ENCODE measurements at places on chromosomes 5 and 9.
A peak's percentile ranks its signal among the peaks of the same experiment; 100 is the strongest.

GRCh38 chr5:150497274-150497988 lies 10.5 kb upstream of the NDST1 start:
- no peak for DNase-seq

- DNase-seq: no peak
Measured at GRCh38 chr5:133319905-133320520, 268.2 kb downstream of the HSPA4 start.

- no peak for DNase-seq
Measured at GRCh38 chr9:133032171-133032570, 1.4 kb downstream of the GTF3C5 start.

- no peak for DNase-seq
Measured at GRCh38 chr9:32558408-32558934, 6.1 kb upstream of the TOPORS start.

DNA sequence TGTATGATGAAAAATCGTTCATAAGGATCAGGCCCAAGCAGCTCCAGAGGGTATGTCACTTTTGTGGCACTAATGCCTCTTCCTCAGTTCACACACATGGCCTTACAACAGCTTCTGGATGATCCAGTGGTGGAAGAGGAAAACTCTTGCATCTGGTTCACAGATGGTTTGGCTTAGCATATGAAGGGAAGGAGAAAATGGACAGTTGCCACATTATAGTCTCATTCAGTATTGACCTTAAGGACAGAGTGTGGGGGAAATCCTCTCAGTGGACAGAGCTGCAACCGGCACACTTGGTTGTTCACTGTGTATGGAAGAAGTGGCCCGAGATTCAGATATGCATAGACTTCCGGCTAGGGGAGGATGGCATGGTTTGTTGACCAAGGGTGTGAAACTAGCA lies 22.8 kb downstream of the C9orf57 start:
- DNase-seq: no peak

- no peak for DNase-seq
Measured at GRCh38 chr9:114973216-114973615, 42.8 kb upstream of the TNFSF8 start.

DNA sequence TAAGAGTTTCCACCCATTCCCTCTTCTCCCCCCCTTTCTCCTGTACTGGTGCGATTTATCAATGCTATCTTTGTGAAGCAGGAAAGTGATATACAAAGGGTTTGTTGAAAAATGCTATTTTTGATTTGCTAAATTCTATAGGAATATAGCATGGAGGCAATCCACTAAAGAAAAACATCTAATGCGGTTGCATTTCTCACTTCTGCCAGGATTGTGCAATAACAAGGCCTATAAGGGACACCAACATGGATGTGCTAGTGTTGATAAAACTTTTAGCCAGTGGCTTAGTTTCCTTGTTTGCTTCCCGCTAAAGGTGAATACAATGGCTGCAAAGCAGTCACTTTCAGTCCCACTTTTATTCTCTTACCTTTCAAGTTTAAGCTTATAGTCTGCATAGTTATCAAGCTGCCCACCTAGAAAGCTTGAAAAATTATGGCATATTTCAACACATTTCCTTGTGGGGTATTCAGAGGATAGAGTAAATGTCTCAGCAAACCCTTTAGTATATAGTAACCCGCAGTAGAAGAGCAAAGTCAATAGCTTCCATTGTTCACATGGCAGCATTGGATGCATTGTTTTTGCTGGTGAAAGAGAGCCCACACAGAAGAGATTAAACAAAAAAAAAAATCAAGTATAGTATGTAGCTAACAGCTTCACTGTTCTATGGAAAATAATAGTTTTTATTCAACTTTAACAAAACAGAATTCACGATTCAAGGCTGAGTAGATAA lies 674.6 kb upstream of the SEMA6A start:
- no peak for DNase-seq

GRCh38 chr9:72977670-72978069 lies 24.8 kb upstream of the ALDH1A1 start:
- no peak for DNase-seq

- no peak for DNase-seq
Measured at GRCh38 chr5:171478946-171479775, 59.7 kb downstream of the FGF18 start.

DNA sequence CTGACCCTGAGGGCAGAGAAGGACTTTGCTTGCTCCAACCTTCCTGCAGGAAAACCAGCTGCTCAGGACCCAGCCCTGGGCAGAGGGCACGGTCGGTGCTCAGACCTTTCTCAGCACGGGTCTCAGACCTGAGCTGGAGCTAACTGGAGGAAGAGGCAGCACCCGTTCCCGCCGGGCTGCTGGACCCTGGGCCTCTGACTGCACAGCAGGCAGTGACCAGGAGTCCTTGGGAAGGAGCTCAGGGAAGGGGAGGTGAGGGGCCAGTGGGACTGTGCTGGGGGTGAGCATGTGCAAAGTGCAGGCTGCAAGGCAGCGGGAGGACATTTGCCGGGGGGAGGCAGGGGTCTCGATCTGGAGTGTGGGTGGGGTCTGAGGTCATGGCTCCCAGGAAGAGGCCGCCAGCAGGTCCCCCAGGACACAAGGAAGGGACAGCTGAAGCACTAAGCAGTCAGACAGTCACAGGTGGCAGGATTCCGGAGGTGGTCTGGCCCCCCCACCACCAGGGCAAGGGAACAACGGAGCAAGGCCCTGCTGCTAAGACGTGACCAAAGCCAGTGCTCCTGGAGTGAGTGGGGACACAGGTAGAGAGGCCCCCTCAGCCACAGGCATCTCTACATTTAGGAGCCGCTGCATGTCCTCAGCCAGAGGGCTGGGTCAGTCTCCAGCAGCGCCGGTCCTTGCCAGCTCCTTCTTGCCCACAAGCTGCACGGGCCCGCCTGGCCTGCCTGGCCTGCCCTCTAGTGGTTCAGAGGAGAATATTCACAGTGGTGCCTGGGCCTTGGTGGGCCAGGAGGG lies 4.8 kb upstream of the DPM2 start:
- peak; percentile 29 for DNase-seq

DNA sequence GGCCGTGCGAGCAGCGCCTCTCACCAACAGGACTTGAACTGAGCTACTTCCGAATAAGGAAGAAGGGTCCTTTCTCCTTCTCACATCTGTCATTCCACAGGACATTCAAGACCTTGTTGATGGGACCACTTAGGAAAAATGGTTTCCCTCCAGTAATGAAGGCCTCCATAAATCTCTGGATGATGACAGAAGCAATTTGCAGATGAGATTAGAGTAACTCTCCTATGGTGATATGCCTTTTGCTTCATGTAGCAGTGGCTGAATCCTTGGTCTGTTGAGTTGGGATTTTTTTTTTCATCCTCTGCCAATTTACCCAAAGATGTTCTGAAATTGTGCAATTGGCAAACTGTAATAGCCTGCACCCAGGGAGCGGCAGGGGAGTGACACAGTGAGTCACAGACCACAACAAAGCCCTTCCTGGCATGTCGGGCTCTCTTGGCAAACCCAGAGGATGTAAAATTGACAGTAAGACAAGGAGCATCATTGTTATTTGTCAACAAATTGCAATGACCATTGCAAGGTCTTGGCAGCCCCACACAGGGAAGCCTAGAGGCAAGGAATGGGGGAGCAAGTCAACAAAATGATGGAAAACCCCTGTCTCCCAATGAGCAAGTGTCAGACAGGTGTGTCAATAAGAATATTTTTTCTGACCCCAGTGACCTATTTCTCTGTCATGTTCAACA lies 275.9 kb downstream of the ACTL7B start:
- no peak for DNase-seq

GRCh38 chr5:59005934-59006701 lies 423.2 kb downstream of the RAB3C start:
- DNase-seq: no peak

DNA sequence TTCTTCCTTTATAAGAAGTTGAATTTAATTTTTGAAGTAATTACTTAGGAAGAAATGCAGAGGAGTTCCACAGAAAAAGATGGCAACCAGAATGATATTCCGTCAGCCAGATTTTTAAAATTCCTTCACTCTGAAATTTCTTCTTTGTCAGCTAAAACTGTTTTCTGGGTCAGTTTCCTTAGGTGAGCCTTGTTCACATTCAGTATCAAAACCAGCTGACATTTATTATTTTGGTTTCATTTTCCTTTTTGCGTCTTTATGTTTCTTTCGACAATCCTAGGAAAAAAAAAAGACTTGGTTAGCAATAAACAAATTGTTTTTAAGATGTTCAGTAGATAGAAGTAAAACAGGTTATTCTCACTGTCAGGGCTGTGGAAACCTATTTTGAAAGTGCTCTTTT lies 4.1 kb upstream of the IARS1 start:
- DNase-seq: no peak

DNA sequence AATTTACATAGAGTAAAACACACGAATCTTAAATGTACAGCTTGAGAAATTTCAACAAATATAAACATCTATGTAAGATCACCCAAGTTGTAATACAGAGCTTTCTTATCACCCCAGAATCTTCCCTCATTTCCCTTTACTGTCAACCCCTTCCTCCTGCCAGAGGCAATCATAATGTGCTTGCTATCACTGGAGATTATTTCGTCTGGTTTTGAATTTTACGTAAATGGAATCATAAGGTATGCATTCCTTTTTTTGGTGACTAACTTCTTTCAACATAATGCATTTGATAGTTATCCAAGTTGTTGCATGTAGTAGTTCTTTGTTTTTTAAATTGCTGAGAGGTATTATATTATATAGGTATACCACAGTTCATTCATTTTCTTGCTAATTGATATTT lies 37.5 kb upstream of the GPR151 start:
- DNase-seq: no peak

- peak; percentile 75 for DNase-seq
Measured at GRCh38 chr9:22307013-22307711, 139.5 kb upstream of the DMRTA1 start.

- DNase-seq: no peak
Measured at GRCh38 chr9:89791754-89792153, 186.9 kb downstream of the GADD45G start.

GRCh38 chr9:5112646-5113045 lies 72.8 kb downstream of the INSL6 start:
- no peak for DNase-seq

DNA sequence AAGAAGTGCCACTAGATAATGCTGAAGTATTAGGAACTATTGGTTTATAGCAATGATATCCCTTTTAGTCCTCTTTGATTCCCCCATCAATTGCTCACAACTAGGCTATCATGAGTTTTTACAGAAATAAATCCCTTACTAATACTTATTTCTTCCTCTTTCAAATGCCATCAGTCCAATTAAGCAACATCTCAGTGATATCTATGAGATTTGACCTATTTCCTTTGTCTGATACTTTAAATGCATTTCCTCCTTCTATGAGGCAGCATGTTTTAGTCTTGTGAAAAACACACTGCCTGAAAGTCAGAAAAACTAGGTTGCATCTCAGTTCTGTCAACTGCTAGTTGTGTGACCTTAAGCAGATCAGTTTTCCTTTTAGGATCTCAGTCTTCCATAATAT lies 101.6 kb downstream of the FBXW11 start:
- no peak for DNase-seq

All from NCI-H1092 (cell line).